Stimulated activated CD4-positive, alpha-beta T cell treated with anti-CD3 and anti-CD28 coated beads, Interleukin-1b, Interleukin-23, amount 100 ng/mL, for 1 hour (primary cell): ENCODE measurements at places on chromosomes 2 and 18.

DNA sequence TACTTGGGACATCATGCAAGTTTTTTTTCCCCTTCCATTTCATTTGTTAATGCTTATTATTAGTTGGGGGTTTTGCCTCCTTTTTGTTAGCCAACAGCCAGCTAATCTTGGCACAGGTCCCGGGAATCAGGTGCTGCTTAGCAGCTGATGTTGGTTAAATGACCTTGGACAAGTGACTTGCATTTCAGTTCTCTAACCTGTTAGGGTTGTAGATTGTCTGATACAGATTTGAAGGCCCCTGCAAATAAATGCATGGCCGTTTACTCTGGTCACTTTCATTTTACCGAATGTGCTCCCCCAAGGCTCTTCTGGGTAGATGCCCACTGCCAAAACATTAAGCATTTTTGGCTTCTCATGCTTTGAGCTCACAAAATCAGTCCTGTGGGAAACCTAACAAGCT lies 120.9 kb downstream of the SPTBN1 start:
- DNase-seq: no peak

GRCh38 chr2:220015576-220015975 lies 388.1 kb downstream of the SLC4A3 start:
- DNase-seq: no peak

GRCh38 chr2:168198476-168199207 lies 48.8 kb downstream of the STK39 start:
- no peak for DNase-seq

GRCh38 chr2:240319855-240320203 lies 115.6 kb upstream of the GPC1 start:
- DNase-seq: no peak

GRCh38 chr2:177728920-177729319 lies 336.3 kb downstream of the AGPS start:
- DNase-seq: no peak

GRCh38 chr18:48354746-48355260 lies 54.4 kb downstream of the ZBTB7C start:
- no peak for DNase-seq

DNA sequence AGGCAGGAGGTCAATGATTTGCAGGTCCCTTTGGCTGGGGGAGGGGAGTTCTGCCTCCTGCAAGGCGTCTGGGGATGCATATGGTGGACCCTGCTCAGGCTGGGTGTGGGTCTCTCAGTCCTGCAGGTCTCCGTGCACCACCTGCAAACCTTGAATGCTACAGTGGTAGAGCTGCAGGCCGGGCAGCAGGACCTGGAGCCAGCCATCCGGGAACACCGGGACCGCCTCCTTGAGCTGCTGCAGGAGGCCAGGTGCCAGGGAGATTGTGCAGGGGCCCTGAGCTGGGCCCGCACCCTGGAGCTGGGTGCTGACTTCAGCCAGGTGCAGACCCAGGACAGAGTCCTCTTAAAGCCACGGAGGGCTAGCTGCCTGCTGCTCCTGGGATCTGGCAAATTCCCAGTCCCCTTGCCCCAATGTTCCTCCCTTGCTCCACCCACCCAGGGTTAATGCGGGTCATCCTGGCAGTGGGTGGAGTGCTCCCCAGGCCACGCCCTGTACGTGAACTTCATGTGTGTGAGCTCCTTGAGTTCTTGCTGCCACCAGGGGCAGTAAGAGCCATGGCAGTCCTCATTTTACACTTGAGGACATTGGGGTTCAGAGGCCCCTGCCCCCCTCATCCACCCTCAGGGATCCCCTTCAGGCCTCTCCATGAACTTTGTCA lies 3.1 kb downstream of the PROM2 start:
- DNase-seq: no peak

DNA sequence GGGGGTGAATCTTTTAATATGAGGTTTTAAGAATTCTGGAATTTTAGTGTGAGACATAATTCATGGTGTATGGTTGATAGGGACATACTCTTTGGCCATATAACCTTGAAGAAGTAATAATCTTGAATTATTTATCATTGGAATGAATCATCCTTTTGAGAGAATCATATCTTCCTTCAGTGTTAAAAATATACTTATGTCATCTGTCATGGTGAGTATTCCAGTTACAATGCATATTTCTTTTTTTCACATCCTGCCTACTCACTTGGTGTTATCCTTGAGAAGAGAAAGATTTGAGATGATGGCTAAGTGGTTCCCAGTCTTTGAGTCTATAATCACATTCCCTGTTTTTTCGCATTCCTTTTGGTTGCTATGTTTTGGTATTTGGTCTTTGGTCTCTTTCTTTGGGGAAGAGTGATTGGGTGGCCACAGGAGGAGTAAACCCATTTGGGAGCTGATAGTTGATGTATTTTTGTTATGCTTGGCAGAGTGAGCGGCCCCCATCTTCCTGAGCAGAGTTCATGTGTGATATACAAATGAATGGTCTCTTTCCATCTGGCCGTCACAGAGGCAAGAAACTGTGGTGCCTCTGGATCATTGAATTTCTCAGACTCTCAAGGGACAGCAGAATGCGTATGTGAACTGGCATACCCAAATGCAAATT lies 21.6 kb downstream of the ASAP2 start:
- no peak for DNase-seq

DNA sequence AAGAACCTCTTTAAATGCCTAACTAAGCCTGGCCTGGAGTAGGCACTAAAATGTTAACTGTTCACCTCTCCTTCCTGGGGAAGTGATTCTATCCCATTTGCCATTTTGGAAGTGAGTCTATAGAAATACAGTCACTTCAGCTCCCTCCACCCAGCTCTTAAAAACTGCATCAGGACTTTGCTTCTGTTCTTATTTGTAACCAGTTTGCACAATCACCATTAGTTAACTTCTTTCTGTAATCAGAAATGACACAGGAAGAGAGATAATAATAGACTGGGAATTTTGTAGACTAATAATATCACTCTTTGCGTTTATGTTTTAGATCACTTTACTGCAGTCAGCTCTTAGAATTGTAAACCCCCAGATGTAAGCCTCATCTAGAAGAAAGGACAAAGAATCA lies 16.0 kb upstream of the MARCO start:
- no peak for DNase-seq

- DNase-seq: no peak
Measured at GRCh38 chr2:60531701-60532133, 21.7 kb downstream of the BCL11A start.

- no peak for DNase-seq
Measured at GRCh38 chr2:135948642-135949355, 36.6 kb downstream of the DARS1 start.

GRCh38 chr2:241031436-241032165 lies 33.2 kb downstream of the SNED1 start:
- no peak for DNase-seq

- DNase-seq: no peak
Measured at GRCh38 chr2:42337356-42337820, 23.6 kb downstream of the COX7A2L start.

- no peak for DNase-seq
Measured at GRCh38 chr2:1484131-1484884, 71.0 kb downstream of the TPO start.

- no peak for DNase-seq
Measured at GRCh38 chr2:95052307-95052706, 26.8 kb downstream of the MAL start.

GRCh38 chr2:109304242-109304641 lies 175.2 kb downstream of the SH3RF3 start:
- DNase-seq: no peak

DNA sequence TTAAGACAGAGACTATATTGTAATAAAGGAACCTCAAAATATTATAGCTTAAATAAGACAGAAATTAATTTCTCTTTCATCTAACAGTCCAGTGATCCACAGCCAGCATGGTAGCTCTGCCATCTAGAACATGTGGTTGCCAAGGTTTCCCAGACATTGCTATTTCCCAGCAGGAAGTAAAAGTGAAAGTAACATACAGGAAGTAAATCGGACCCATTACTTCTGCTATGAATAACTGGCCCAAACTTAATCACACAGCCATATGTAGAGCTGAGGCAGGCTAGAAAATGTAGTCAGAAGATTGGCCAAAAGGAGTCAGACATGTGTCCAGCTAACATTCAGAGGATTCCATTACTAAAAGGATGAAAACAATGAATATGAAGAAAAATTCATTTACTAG lies 71.0 kb downstream of the NOL4 start:
- no peak for DNase-seq

DNA sequence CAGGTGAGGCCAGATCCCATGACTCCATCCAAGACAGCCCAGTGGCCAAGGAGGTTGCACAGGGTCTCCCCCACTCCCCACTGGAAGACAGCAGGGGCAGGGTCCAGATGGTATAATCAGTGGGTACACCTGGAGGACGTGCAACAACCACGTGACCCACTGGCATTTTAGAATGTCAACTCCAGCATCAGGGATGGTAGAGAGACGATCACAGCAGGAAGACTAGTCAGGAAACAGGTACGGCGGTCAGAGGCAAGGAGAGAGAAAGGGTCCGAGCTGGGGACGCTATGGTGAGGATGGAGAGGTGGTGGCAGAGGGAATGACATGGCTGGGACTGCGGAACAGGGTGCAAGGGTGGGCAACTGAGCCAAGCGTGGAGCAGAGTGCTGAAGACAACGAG lies 23.0 kb downstream of the SERTAD2 start:
- DNase-seq: no peak

- DNase-seq: no peak
Measured at GRCh38 chr2:72183016-72183415, 35.4 kb upstream of the CYP26B1 start.

GRCh38 chr2:85702172-85702571 lies 8.0 kb downstream of the GNLY start:
- DNase-seq: no peak
